Activated CD4-positive, CD25-positive, alpha-beta regulatory T cell treated with anti-CD3 and anti-CD28 coated beads, Interleukin-2, amount 50 U/mL, for 72 hours (primary cell): ENCODE measurements at places on chromosomes 6 and 20.

DNA sequence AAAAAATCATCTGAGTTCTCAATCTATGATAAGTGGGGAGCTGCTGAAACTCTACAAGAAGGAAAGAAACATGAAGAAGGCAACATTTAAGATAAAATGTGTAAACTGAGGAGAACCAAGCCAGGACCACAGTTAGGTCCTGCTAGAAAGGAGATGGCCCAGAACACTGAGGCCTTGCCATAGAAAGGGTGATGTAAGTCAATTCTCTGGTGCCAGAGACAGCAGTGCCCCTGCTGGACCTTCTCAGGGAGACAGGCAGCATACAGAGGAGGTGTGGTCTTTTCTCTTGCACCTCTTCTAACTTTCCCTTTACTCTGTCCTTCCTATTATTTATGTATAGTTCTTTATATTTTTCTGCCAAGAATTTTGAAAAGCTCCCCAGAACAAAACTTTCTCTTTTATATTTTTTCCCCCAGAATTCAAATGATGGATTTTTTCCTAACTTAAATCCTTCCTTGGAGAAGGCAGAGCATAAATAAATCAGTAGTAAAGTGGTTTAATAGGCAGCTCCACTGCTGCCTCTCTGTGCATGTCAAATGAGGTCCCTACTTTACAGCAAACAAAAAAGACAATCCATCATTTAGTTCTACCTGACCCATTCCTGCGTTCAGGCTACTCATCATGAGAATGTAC, 9.0 kb downstream of the UQCC2 start:
- DNase-seq = no peak

DNA sequence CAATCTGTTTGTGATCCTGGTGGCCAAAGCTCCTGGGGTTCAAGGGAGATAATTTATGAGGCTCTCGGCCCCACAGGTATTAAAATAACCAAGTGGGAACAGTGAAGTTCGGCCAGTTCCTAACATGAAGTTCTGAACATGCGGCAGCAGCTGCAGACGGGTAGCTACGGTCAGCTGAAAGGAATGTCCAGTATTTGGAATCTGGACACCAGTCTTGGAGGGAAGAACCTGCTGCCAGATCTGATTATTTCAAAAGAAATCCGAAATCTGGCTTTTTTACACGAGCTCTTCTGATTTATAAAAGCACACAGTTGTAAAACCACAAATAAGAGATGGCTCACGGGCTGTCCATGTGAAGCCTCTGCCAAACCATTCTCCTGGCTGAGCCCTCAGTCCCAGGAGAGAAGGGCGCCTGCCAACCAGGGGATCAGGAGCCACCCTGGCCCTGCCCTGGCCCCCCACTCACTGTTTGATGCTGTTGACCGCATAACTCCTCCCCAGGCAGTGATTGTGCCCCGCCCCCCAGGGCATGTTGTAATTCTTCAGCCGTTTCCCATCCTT, 28.2 kb upstream of the KCNB1 start:
- no peak for DNase-seq

DNA sequence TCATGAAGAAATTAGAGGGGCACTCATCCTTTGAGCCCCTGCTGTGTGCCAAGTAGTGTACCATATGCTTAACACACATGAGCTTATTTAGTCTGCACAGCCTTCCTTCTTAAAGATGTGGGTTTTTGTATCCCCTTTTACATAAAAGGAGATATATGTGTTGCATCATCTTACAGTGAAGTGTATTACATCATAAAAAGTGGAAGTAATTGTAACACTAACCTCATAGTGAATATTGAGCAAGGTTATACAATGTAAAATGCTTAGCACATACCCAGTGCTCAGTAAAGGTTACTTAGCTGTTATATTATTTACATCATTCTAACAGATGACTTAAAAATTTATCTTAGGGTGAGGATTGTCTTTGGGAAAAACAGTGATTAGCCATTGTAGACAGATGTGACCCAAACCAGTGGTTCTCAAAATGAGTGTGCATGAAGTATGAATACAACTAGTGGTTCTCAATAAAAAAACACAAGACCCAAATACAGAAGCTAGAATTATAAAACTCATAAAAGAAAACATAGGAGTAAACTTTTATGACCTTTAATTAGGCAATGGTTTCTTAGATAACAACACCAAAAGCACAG, 3.8 kb upstream of the PIGU start:
- DNase-seq = no peak

GRCh38 chr20:32249030-32249738, 28.3 kb upstream of the KIF3B start:
- DNase-seq = no peak

DNA sequence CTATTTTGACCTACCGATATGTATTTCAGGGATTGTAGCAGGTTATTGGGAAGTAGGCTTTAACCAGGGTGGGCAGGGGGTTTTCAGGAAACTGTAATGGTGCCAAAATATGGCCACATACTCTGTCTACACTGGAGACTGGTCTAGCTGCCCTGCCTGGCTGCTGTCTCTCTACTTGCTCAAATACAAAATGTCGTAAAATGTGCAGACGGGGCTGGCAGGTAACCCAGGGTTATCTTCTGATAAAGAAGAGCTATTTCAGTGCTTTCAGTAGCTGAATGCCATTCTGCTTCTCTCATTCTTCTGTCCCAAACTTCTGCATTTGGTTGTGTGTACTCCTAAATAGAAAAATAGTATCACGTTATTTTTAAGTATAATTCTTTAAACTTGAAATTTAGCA, 616.2 kb downstream of the EPM2A start:
- DNase-seq = no peak

DNA sequence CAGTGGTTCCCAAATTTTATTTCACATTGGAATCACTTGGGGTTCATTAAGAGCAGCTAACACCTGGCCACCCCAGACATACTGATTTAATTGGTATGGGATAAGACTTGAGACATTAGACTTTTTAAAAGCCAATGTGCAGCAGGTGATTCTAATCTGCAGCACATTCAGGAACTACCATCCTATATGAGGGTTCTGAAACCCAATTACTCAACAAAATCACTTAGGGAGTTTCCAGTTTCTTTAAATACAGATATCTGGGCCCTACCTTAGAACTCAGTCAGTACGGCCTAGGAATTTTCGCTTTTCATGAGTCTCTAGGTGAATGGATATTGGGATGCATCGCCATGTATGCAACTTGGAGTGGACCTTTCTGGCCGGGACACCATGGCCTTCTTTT, 24.0 kb upstream of the L3MBTL3 start:
- no peak for DNase-seq

DNA sequence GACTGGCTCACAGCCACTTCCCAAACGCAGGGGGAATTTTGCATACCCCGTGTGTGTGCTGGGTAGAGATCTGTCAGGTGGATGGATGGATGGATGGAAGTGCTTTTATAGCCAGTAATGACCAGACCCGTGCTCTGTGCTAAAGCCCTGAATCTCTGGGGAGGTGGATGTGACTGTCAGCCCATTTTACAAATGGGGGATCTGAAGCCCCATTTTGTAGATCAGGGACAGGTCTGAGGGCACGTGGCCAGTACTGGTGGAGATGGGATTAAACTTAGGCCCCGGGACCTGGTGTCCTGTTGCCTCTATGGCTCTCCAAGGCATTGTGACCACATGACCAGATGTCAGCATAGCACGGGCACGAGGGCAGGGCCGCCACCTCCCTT, 38.2 kb upstream of the ZBP1 start:
- DNase-seq = no peak

DNA sequence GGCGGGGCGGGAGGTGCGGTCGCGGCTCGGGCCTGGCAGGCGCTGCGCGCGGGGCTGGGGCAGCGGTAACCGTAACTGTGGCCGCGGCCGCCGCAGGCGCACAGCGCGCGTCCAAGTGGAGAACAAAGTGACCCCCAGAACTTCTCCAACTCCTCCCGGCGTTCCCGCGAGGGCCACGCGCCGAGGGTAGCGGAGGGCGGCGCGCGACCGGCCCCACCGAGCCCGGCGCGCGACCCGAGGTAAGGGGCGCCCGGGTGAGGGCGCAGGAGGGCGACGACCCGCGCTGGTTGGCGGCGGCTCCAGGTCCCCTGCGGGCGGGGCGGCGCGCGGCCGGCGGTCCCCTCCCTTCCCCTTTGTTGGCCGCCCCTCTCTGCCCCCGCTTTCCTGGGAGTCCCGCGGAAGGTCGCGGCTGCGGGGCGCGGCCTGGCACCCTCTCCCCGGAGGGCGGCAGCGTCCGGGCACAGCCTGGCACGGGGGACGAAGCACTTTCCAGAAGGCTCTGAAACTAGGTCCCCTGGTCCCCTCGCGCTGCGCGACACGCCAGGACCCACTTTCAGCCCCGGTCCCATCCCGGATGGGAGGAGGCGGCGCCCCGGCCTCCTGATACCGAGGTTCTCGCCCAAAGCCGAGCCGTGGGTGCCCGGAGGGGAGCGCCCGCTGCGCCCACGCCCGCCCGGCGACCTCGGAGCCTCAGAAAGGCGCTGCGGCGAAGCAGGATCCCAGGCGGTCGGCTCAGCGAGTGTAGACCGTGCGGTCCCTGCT, at the start of gene TIAM2:
TSS of gene TIAM2 (plus strand) at position 62 of the 762 bp plus-strand sequence. CDS start 133,909 bp downstream, outside the sequence.
- DNase-seq = no peak

- DNase-seq = no peak
Observed at GRCh38 chr20:1808101-1808500, 87.1 kb upstream of the SIRPA start.

- no peak for DNase-seq
Observed at GRCh38 chr6:33571637-33572316, 8.3 kb downstream of the BAK1 start.

DNA sequence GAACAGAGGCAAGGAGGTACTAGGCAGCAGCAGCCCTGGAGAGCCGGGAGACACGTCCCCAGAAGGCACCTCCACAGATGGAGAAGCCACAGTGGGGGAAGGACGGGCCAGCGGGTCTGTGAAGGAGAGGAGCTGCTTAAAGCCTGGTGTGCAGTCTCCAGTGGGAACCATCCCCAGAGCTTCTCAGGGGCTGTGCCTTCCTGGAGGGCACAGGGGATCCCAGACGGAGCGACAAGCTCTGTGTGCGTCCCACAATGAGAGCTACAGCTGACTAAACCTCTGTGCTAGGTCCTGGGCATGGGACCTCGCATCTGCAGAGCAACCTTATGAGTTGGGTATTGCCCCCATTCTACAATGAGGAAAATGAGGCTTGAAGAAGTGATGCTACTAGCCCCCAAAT, 50.7 kb downstream of the EZR start:
- DNase-seq = no peak

DNA sequence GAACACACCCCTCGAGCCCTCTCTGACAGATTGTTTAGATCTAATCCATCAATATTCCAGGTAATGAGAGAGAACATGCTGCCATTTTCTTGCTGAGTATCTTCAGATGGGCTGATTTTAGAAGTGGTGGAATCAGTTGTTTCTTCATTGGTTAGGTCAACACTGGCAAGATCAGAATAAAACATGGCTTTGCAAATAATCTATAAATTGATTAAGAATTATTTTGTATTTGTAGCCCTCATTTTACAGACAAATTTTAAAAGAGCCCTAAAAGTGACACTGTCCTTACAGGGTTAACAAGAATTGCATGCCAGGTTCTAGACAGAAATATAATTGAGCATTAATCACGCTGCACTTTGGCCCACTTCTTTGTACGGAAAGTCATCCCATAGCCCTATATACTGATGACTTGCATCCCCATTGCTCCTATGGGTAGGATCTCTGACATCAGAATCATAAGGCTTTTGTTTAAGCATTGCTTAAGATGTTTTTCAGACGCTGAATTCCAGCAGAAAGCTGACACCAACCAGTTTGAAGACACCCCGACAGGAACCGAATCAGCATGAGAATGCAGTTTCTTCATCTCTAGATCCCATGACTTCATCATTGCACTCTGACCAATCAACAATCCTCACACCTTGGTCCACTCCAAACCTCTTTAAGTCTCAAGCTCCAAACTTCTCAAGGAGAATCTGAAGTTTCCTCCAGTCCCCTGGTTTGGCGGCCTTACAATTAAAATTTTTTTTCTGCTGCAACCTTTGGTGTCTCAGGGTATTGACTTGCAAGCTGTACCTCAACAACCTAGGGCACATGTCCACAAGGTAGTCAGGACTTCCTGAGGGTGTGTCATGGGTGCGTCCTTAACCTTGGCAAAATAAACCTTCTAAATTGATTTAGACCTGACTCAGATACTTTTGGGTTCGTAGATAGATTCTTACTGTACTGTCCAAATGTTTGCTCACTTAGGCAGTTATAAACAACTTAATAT, 7.8 kb downstream of the TDP2 start:
- DNase-seq = no peak

DNA sequence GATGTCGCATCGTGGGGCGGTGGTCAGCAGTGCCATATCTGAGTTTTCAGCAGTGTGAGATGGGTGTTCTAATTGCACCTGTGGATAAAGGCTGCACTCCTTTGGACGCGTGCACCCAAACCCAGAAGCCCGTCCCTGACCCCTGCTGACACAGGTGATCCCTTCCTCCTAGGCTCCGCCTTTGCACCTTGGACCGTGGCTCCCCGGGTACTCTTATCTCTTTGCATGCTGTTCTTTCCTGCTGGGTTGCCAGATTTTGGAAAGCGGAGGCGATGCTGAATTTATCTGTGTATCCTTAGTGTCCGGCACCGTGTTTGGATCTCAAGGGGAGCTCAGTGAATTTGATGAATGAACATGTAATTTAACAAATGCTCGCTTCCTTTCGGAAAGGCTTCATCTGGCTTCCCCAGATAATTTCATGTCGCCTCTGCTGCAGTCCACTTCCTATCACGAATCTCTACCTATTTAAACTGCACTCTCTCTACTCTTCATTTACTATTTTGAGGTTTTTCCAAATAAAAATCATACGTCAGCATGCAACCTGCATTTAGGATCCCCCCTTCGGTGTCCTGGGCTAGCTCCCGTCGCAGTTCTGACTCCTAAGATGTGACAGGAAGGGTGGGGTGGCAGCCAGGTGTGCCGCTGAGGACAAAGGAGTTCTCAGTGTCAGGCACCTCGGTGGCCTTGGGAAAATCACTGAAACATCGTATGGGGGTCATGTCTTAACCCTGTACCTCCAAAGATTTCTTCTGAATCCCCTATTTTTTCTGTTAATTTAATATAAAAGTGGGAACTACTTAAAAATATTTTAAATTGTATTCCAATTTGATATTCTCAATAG, 753 bp upstream of the PERP start:
- DNase-seq = no peak

DNA sequence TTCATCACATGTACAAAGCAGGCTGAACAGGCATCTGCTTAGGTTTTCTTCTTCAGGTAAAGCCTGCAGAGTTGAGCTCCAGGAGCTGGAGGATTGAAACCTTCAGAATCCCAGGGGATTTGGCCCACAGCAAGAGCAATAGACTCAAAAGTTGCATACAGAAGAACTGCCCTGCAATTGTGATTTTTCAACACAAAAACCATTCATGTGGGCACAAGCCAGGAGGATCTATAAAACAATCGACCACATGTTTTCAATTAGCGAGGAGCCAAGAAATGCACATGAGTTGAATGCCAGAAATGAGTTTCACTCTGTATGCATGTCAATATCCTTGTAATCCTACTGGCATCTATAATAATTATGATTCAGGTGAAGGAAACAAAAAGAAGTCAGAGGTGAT, 576.4 kb downstream of the HDGFL1 start:
- no peak for DNase-seq

GRCh38 chr6:166333172-166333995, 9.0 kb downstream of the SFT2D1 start:
- no peak for DNase-seq

- no peak for DNase-seq
Observed at GRCh38 chr6:7249946-7250643, 62.9 kb downstream of the SSR1 start.
